ENCODE measurements at places on chromosomes 5 and 9.

- DNase-seq = no peak
Measured at GRCh38 chr9:70427161-70427945, 12.9 kb upstream of the KLF9 start.

- DNase-seq = no peak
Measured at GRCh38 chr5:149801307-149801990, 71.3 kb downstream of the PPARGC1B start.

GRCh38 chr5:138344887-138345622 is 7.0 kb downstream of the FAM53C start:
- DNase-seq = no peak

GRCh38 chr5:150108711-150109514 is 22.6 kb upstream of the CSF1R start:
- DNase-seq = no peak

DNA sequence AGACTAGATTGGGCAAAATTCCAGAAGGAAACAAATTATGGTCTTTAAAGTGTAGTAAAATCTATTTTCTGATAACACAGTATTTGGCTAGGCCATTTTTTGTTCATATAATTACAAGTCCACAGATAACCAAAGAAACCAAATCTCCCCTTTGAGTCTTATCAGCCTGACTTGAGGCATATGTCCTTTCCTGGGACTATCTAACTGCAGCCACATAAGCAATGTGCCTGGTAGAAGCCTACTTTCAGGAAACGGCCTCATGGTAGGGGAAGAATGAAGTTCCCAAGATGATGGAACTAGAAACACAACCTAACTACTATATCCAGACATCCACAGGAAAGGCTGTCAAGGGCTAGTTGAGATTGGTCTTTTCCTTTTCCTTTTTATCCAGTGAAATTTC is 130.0 kb downstream of the PIK3R1 start:
- no peak for DNase-seq

DNA sequence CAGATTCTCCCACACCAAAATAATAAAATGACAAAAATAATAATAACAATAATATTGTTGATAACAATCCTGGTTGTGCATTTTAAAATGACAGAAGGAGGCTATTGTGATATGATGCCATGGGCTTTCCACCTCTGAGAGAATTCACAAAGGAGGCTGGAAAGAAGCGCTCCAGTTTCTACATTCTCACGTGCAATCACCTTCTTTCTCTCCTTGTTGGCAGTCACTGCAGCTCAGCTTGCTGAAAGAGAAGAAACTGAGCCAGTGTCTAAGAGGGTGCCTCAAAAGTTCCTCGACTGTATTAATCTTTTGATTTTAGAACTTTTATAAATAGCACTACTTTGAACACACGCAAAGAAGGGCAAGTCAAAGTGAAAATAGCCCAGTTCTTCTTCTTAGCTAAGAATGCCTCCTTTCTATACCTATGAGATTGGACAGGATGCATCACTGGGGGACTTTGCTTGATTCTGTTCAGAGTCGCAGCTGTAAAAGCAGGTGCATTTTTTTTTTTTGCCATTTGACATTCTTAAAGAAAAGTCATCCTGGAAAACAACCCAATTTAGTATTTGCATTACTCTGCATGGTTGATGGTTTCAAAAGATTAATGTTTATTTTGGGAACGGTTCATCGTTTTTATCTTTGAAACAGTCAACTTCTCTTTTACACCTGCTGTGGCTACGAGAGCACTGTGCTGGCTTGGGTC is 12.4 kb upstream of the SUB1 start:
- no peak for DNase-seq

GRCh38 chr9:73183917-73184861 is 32.5 kb downstream of the ANXA1 start:
- DNase-seq = peak; percentile 49

DNA sequence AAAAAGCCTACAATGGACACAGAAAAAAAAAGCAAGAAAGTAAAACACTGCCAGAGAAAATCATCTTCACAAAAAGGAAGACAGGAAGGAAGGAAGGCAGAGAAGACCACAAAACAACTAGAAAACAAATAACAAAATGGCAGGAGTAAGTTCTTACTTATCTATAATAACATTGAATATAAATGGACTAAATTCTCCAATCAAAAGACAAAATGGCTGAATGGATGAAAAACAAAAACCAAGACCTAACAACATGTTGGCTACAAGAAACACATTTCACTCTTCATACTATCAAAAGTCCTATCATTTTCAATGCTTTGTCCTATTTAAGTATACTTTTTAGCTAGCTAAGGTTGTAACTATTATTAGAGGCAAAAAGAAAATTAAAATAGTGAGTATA is 36.9 kb upstream of the HMGCR start:
- DNase-seq = no peak

GRCh38 chr5:143101121-143101520 is 302.4 kb downstream of the NR3C1 start:
- DNase-seq = no peak

DNA sequence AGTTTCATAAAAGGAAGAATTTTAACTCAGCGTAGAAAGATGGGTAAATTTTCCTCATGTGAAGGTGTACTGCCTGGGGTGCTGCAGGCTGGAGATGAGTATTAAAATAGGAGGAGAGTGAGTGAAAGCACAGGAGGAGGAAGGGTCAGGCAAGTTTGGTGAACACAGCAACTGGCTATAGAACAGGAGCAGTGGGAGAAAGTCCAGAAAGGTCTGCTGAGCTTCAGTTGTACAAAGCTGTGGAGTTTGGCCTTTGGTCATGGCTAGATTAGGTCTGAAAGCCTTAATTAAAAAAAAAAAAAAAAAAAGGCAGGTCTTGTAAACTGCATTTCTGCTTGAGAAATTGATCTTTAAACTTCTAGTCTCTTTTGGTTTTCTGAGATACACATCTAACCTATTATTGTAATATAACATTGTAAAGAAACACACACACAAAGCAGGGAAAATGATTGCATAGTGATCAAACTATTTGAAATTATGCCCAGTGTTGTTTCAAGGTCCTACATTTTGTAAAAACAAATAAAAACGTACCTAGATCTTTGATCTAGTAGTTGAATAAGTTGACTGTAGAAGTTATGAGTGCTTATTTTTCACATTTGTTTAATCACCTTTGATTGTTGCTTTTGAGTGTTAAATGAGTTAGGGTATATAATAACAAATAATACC is 43.6 kb downstream of the MAP3K1 start:
- no peak for DNase-seq

DNA sequence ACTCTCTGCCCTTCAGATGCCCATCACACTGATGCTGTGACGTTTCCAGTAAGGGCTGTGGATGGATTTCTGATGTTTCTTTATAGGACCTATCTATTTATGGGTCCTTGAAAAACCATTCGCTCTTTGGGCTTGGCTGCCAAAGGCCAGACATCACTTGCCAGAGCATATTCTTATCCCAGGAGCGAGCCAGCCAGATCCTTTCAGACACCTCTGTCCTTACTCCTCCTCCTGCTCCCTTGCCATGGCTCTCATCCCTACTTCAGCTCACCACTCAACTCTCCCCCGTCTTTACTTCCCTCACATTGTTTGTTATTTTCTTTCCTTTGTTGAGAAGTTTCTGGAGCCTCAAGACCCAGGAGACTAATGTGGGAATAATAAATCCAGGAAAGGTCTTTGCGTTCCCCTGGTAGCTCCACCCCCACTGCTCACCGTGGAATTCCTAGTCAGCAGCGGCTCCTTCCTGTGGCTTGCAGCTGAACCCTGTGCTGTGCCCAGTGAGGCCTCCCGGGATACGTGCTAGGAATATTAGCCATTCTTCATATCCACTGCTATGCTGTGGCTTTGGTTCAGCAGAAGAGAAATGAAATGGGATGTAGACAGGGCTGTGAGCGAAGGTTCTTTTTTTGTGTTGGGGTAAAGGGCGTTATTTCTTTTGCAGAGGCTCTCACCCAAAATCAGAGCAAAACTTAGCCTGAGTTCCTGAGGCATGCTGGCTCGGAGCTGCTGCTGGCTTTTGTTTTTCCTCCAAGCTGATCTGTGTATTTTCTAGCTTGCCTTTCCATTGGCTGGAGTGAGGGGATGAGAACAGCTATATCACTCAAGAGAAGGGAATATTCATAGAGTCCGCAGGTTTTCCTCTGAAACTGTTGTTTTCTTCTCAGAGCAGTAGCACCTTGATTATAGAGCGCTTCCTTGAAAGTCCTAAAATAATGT is 171.1 kb downstream of the SAXO1 start:
- DNase-seq = peak; percentile 89

DNA sequence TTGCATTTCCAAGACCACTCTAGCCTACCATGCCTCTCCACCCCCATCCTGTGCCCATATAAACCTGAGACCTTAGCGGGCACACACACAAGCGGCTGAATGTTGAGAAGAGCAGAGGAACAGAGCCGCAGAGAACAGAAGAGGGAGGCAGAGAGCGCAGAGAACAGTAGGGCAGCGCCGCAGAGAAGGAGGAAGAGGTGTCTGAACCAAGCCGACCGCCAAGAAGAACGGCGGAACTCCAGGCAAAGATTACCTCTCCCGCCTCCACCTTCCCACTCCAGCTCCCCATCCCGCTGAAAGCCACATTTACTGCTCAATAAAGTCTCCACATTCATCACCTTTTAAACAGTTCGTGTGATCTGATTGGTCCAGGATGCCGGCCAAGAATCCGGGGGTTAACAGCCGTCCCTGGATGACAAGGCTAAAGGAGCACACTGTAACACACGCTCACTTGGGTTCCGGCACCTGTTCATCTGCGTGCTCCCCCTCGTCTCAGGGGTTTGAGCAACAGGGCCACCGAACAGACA is 33.2 kb downstream of the GRIN3A start:
- DNase-seq = peak; percentile 13

GRCh38 chr9:35755071-35755470 is 995 bp upstream of the MSMP start:
- no peak for DNase-seq

DNA sequence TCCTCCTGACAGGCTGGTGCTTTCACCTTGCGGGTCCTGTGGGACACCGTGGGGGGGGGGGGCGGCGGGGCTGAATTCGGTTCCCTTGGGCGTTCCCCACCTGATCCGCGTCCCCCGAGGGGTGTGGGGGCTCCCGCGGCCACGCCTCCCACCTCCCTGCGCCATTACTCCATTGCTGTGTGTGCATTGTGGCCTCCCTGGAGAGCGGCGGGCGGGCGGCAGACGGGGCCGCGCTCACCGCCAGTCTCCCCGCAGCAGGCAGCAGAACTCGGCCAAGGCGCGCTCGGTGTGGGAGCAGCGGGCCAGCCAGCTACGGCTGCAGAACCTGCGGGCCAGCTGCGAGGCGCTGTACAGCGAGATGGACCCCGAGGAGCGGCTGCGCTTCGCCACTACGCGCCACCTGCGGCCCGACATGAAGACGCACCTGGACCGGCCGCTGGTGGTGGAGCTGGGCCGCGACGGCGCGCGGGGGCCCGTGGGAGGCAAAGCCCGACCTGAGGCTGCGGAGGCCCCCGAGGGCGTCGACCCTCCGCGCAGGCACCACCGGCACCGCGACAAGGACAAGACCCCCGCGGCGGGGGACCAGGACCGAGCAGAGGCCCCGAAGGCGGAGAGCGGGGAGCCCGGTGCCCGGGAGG is 145.3 kb downstream of the CACNA1B start:
- DNase-seq = no peak

DNA sequence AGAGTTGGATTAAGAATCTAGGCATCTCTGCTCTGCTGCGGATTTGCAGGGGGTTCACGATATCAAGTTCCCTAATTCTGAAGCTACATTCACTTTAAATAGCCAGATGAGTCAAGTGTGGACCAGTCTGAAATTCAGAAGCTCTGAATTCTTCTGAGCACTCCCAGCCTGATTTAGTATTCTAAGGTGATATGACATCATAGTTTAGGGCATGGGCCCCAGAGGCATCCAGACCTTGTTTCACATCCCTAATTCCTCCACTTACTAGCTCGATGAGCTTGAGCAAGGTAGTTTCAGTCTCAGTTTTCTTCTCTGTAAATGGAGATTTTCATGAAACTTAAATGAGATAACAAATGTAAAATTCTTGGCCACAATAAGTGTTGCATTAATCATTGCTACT is 65.2 kb downstream of the TMEM167A start:
- DNase-seq = no peak

- DNase-seq = no peak
Measured at GRCh38 chr5:98259595-98259994, 513.9 kb upstream of the RGMB start.

- peak; percentile 35 for DNase-seq
Measured at GRCh38 chr5:59484618-59485017, 408.9 kb downstream of the PDE4D start.

DNA sequence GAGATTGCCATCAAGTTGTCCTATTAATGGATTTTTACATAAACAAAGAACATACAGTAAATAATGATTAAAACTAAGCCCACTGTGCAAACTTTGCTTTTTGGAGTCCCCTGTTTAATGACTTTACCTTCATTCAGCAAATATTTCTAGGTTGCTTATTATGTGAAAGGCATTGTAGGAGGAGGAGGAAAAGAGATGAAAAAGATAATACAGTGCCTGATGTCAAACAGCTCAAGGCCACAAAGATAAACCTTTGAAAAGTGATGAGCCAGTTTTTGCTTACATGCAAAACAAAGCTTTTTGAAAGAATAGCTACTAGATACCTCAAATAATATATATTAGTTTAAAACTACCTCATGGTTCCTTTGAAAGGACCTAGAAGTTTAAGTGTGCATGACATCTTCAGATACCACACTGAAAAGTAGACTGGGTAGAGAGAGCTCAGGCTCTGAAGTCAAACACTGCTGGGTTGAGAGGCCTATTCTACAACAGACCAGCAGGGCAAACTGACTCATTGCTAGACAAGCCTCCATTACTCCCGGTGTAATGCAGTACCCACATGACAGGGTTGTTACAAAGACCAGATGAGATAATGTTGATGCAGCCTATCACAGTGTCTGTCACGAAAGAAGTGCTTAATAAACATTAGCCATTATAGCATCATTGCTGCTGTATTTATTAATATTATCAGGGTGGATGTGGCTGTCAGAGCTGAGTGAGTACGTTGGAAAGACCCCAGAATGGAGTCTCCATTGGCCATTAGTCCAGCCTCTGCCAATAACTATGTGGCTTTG is 11.8 kb downstream of the DEPDC1B start:
- DNase-seq = peak; percentile 46

- peak; percentile 55 for DNase-seq
Measured at GRCh38 chr9:21027295-21027694, 4.1 kb downstream of the HACD4 start.

DNA sequence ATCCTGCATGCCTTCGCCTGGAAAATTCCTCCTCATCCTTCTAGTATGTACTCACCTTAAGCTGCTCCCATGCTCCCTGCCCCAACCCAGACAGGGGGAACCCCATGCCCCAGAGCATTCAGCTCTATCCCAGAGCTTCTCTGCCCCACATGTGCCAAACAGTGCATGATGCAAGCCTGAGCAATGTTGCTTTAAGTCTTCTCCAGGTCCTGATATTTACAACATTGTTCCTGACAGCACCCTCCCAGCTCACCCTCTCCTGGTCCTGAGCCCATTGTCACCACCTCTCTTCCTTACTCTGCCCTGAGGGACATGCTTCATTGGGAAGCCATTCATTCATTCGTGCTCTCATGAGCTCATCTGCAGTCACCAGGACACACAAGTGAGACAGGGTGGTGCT is 23.4 kb upstream of the BARX1 start:
- DNase-seq = peak; percentile 29

DNA sequence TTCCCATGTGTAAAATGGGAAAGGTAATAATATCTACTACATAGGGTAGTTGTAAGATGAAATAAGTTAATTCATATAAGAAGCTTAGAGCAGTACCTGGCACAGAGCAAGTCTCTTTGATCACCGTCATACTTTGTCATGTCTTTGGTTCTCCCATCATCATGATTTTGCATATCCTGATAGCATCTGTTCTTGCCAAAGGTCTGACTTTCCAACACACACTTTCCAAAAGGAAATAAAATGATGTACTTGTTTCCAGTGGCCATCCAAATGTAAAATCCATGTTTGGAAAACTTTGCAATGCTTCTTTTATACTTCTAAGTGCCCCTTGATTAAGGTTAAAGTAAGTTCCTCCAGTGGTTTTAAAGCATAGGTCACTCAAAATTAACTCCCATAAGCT is 266.9 kb upstream of the PTGER4 start:
- DNase-seq = no peak
